ENCODE measurements at places on chromosomes 1 and 21. TPM values are rescaled to one million over a fixed set of nuclear protein-coding genes. Genes with fewer than 3 reads are reported as not detected.

Gene MYBPHL
- total RNA-seq, result not detected

Gene GPR37L1
- under 0.01 TPM for total RNA-seq

Gene FOXJ3
- 34.5 TPM for total RNA-seq

Gene FAM151A
- not detected for total RNA-seq

Gene RPE65
- not detected for total RNA-seq

Gene AKR7A3
- 0.43 TPM for total RNA-seq

Gene NCAM2
- 5.2 TPM for total RNA-seq

Gene QSOX1
- total RNA-seq, result 128 TPM

Gene NTMT2
- total RNA-seq, result not detected

Gene ISG20L2
- 17.4 TPM for total RNA-seq

Gene SLAMF9
- not detected for total RNA-seq

Gene C1orf94
- not detected for total RNA-seq

Gene APOBEC4
- not detected for total RNA-seq

Gene NAXE
- total RNA-seq, result 67.8 TPM

Gene FOXD2
- total RNA-seq, result 0.32 TPM

Gene FCGR3B
- total RNA-seq, result not detected

Gene ADAM30
- total RNA-seq, result under 0.01 TPM

Gene SH2D1B
- total RNA-seq, result not detected

Gene CDA
- 1.9 TPM for total RNA-seq

Gene SLC16A4
- total RNA-seq, result 73.4 TPM

Gene CRNN
- total RNA-seq, result not detected

Gene C1QA
- not detected for total RNA-seq

Gene BTG2
- total RNA-seq, result 13.8 TPM

Gene LCE2B
- total RNA-seq, result not detected

Gene VASH2
- total RNA-seq, result 0.97 TPM

Gene PLA2G4A
- total RNA-seq, result 12.1 TPM

Gene ACBD6
- 66.0 TPM for total RNA-seq

Gene CNTN2
- total RNA-seq, result not detected

Gene TATDN3
- 10.6 TPM for total RNA-seq

Gene ERVH48-1
- total RNA-seq, result not detected

Gene SIK1
- total RNA-seq, result 5.2 TPM

Gene NBPF20
- total RNA-seq, result 2.6 TPM

Gene RXRG
- not detected for total RNA-seq

Gene CSMD2
- 3.0 TPM for total RNA-seq

Gene VWA1
- total RNA-seq, result 6.8 TPM

Gene CYP2J2
- not detected for total RNA-seq

Gene CELA2B
- not detected for total RNA-seq

Gene LCE2A
- 0.43 TPM for total RNA-seq

Gene RIPK4
- not detected for total RNA-seq
